ENCODE measurements at places on chromosomes 2 and 18. TPM values are rescaled to one million over a fixed set of nuclear protein-coding genes. Genes with fewer than 3 reads are reported as not detected.

DNA sequence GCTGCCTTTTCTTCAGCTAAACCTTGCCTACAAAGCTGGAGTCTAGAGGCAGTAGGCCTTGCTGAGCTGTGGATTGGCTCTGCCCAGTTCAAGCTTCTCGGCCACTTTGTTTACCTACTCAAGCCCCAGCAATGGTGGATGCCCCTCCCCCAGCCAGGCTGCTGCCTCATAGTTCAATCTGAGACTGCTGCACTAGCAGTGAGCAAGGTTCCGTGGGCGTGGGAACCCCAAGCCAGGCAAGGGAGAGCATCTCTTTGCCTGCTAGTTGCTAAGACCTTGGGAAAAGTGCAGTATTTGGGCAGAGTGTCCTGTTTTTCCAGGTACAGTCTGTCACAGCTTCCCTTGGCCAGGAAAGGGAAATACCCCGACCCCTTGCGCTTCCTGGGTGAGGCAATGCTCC lies 68.9 kb downstream of the VAPA start:
- DNase-seq: no peak

DNA sequence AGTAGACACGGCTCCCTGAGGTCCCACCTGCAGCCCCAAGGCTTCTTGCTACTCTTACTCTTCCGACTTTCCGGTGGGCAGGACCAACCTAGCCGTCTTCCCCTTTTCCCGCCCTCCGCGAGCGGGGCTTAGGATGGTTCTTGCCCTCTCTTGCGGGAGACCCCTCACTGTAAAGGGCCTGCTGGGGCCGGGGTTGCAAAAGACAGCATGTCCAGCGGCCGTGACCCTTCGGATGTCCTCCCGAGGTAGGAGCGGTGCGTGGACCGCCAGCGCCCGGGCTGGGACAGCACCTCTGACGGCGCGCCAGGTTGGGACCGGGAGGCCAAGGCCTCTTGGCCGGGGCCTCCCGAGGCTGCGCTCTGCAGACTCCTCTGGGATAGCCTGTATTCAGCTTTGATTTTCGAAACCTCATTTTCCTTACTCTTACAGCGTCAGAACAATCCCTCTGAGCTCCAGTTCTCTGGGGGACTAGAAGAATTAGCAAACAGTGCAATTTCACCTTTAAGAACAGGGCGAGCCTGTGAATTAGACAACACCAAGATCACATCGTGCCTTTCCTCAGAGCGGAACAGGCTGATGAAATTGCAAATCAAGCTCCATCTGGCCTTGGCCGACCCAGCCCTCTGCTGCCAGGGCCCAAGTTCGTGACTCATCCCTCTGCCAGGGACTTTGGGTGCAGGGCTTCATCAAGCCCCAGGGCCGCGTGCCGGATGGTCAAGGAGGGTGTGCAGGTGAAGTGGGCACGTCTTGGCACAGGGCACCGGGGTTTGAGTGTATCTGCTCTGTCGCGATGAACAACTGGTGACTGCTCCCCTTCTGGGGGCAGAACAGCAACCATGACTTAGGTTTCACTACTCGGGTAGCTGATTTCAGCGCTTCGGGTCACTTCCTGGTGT lies 777 bp downstream of the MOCOS start:
- DNase-seq: no peak

DNA sequence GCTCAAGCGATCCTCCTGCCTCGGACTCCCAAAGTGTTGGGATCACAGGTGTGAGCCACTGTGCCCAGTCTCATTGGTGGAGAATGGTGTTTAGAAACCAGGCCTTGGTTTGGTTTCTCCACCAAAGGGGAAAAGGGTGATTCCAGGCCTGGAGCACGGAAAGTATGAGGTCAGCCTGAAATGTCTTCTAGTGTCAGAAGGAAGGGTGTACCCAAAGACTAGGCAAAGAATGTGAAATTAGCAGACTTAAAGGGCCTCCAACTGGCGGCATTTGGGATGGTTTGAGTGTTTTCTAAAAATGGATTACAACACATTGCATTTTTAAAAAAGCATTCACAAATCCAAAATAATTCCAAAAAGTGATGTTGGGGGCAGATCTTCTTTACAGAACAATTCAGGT lies 139.6 kb downstream of the SH3BP4 start:
- no peak for DNase-seq

DNA sequence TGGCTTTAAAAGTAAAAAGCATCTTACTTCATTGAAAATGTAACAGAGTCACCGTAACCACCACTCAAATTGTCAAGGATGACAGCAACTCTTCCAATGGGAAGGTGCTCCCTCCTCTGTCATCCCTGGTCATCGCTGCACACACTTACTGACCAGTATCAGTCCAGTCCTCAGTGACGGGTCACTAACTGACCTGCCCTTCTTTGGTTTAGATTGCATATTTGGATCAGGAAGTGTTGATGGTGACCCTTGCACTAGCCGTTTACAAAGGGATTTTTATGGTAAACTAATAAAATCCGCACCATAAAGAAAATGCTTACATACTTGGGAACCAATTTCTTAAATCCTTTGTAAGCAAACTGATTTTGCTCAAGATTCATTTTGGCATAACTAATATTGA lies 141.9 kb upstream of the ACAA2 start:
- no peak for DNase-seq

Gene MSTN
- total RNA-seq: not detected

Gene AQP4
- total RNA-seq: 9.3 TPM

Gene RSAD2
- not detected for total RNA-seq

Gene MLPH
- total RNA-seq: 561 TPM

All from stomach (tissue), 19 donors.